ENCODE measurements at places on chromosomes 1 and 21.

DNA sequence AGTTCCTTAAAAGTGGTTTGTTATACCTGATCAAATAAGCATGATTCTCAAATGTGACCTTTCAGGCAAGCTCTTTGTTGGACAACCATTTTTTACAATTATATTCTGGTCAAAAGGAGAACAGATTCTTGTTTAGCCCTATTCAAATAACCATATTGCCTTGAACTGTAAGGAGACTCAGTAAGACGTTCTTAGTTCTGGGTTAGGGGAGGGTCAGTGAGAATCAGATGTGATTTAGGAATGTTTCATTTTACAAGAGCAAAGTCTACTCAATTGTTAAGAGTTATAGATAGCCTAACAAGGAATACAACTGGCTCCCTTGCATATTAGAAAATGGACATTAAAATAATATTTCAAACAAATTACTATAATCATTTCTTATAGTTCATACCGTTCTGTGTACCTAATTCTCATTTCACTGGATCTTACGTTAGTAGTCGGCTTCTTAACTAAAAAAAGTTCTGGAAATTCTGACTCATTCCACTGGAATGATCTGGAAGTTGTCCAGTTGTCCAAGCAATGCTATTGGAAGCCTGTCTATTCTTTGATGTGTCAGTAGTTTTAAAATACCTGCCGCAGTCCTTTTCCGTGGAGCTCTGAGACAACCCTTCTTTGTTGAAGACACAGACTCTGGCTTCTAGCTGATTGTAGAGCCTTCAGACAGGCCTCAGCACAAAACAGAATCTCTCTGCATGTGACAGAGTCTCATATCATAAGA, 88.8 kb downstream of the MAST2 start:
- DNase-seq, result no peak

- no peak for DNase-seq
Observed at GRCh38 chr1:74412244-74412643, 100.2 kb downstream of the LRRC53 start.

DNA sequence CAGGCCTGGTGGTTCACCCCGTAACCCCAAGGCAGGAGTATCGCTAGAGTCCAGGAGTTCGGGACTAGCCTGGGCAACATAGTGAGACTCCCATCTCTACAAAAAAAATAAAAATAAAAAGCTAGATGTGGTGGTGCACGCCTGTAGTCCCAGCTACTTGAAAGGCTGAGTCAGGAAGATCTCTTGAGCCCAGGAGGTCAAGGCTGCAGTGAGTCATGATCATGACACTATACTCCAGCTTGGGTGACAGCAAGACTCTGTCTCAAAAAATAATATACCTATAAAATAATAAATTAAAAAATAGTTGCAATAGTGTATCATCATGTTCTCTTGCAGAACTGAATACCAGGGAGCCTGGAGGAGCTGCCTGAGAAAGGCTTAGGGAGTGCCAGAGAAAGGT, 19.9 kb upstream of the TMEM39B start:
- no peak for DNase-seq

DNA sequence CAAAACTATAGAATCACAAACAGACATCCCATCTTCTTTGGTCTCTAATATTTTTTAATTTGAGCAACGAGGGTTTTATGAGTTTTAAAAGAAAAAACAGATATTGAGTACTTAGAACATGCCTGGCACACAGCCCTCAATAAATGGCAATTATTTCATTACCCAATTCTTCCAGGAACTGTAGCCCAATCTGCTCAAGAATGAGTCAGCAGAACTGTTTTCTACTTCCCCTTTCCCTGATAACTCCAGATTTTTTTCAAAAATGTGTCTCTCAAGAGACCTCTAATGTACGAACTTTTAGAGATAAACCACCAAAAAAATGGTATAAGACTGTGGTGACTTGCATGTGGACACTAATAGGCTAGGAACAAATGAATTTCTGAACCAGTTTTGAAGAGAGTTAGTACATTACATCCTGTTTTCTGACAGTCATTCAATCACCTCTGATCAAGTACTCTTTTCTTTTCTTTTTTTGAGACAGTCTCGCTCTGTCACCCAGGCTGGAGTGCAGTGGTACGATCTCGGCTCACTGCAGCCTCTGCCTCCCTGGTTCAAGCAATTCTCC, 11.5 kb downstream of the ABL2 start:
- no peak for DNase-seq

DNA sequence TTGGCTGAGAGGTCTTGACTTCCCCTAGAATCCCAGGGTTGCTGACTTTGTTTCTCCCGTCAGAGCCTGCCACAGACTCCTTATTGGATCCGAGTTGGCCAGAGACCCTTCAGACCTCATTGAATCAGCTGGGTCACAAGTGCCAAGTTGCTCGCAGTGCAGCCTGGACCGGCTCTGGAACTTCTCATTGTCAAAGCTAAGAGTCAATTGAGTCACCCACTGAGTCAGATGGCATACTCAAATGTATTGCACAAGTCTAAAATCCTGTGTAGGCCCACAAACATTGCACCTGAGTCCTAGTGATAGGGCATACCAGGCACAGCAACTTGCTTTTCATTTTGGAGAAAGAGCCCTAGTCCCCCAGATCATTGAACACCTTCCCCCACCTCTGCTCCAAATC, 20.4 kb upstream of the SCAF4 start:
- DNase-seq, result no peak
